ENCODE measurements at places on chromosomes 5 and 9.
A peak's percentile ranks its signal among the peaks of the same experiment; 100 is the strongest.

GRCh38 chr5:88687373-88687911, 195.5 kb downstream of the MEF2C start:
- no peak for DNase-seq

DNA sequence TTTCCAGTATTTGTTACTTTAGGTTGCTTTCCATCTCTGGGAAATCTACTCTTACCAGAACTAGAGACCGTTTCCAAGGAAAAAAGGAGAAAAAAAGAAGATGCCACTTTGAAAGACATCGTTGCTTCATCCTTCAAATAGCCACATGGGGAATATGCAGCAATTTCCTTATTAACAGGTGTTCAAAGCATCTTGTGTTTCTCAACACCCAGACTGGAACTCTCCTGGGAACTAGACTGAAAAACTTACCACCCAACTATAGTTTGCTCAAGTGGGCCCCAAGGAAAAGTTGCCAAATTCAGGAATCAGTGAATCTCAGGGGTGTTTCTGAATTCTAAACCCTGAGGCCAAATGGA, 80.0 kb upstream of the JAK2 start:
- no peak for DNase-seq

- no peak for DNase-seq
Measured at GRCh38 chr9:127809002-127809539, 6.4 kb downstream of the FPGS start.

DNA sequence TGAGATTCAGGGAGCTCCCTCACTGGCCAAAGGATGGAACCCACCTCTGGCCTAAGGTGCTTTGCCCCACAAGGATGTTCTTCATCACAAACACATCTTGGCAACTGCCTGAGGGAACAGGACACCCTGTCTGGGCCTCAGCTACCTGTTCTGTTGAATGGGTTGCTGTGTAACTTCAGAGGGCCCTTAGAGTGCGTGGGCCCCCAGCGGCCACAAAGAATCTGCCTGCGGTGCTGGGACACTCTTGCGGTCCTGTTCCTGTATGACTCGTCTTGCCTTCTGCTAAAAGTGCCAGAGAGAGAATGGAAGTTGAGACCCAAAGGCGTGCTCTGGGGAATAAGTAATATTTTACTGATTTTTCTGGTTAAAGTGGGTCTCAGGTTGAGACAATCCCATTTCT, 14.1 kb upstream of the RPL26L1 start:
- no peak for DNase-seq

DNA sequence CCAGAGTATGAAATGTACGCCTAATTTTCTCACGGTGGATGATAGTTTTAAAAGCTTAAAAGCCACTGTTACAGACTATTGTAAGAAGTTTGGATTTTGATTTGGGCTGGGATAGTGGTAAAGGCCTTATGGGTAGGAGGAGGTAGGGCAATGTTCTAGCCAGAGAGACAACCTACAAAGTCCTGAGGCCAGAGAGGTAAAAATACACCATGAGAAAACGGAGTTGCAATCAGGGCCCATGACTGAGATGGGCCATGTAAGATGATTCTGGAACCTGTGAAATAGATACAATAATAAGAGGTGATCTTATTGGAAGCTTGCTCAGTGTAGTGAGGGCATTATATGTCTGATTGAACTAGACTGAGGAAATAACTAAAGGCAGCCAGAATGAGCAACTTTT, 188.8 kb downstream of the RFX3 start:
- no peak for DNase-seq

DNA sequence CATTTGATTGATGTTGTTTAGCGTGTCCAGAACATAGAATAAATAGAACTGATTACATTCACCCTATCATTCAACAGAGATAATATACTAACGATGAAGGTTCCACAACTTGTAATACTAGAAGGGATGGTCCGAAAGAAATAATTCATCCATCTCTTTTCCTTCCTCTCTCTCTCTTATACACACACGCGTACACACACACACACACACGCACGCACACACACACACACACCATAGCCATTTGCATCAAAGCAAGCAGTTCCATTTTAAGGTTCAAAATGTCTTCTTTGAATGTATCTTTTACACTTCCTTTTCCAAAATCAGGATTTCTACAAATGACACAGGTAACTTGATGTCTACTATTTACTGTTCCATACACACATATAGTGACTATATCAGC, 887 bp downstream of the GDA start:
- DNase-seq: no peak

DNA sequence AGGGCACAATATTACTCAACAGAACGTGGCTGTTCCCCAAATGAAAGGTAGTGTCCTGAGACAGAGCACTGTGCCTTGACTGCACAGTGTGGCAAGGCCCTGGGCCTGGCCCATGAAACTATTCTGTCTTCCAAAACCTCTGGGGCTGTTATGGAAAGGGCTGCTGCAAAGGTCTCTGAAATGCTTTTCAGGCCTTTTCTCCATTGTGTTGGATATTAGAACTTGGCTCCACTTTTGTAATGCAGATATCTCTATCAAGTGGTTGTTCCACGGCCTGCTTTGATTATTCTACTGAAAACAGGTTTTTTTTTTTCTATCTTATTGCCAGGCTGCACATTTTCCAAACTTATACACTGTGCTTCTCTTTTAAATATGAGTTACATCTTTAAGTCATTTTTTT, 777.5 kb upstream of the TYRP1 start:
- DNase-seq: no peak

GRCh38 chr5:176794509-176794908, 15.8 kb upstream of the UNC5A start:
- DNase-seq: no peak

GRCh38 chr5:145471831-145472612, 363.1 kb downstream of the PRELID2 start:
- DNase-seq: no peak

GRCh38 chr9:110541950-110542349, 37.6 kb downstream of the SVEP1 start:
- no peak for DNase-seq

DNA sequence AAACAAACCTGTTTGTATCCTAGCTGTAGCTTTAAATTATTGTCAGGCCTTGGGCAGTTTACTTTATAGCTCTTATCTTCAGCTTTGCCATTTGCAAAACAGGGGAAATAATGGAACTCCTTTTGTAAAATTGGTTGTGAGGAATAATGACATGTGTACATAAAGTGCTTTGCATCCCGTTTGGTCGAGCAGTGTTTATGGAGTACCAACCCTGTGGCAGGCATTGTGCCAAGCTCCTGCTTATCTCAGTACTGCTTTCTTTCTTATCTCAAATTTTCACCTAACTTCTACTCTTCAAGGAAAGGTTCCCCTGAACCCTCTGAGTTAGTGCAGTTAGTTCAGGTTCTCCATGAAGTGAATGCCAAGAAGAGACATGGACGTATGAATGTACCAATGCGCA, 9.4 kb upstream of the TENT2 start:
- no peak for DNase-seq

DNA sequence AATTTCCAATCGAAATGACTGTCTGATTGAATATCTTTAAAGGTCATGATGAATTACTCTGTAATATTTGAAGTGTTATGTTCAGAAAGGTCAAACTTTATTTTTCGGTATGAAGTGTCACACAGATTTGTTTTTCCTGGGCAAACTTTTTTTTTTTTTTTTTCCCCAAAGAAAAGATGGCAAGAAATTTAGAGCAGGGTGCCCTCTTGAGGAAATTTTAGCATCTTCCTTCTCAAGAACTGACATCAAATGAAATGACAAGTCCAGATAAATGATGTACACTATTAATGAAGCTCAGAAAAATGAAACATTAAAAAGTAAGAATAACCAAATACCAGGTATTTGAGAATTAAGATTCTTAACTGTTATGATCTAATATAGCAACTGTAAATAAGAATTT, 123.6 kb downstream of the INVS start:
- no peak for DNase-seq

DNA sequence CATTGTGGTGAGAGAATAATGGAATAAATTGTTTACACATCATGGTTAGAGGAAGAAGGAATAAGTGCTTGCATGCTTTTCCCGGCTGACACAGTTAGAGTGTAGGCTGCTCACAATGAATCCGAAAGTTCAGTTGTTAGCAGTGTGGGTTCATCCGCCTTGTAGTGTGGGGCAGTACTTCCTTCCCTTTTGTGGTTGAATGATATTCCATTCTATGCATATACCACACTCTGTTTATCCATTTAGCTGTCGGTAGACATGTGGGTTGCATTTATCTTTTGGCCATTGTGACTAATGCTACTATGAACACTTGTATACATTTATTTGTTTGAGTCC, 84.0 kb downstream of the COL5A1 start:
- no peak for DNase-seq

DNA sequence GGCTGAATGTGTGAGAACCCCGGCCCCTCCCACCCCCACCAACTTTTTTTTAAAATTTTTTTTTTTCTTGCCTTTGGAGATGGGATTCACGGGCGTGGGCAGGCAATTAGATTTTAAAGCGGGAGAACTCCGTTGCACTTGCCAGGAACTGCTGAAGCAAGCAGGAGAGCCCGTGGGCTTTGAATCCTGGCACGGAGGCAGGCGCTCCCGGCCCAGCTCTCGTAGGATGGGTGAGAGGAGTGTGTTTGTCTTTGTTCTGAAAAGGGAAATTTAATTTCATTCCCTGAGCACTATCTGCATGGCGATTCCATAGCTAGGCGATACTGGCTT, 54.3 kb upstream of the BOD1 start:
- DNase-seq: no peak

GRCh38 chr5:36870399-36871040, 6.0 kb upstream of the NIPBL start:
- DNase-seq: peak; percentile 48

GRCh38 chr5:37047947-37048346, 171.4 kb downstream of the NIPBL start:
- no peak for DNase-seq

DNA sequence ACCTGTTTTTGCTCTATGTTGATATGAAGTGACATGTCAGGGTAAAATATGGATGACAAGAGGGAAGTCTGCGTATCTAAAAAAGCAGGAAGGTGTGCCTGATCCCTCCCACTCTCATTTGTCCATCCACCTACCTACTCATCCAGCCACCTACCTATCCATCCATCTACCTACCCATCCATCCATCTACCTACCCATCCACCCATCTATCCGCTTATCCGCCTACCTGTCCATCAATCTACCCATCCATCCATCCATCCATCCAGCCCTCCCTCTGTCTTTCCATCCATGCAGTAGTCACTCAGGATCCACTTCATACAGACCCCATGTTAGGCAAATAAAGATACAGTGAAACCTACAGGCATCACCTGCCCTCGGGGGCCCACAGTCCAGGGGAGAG, 32.4 kb downstream of the LMX1B start:
- no peak for DNase-seq

Measured in COR-L47 (cell line).